ENCODE measurements at places on chromosomes 5 and 9. TPM values are rescaled to one million over a fixed set of nuclear protein-coding genes. Genes with fewer than 3 reads are reported as not detected.

The C9orf50 gene
- polyA plus RNA-seq: not detected

DNA sequence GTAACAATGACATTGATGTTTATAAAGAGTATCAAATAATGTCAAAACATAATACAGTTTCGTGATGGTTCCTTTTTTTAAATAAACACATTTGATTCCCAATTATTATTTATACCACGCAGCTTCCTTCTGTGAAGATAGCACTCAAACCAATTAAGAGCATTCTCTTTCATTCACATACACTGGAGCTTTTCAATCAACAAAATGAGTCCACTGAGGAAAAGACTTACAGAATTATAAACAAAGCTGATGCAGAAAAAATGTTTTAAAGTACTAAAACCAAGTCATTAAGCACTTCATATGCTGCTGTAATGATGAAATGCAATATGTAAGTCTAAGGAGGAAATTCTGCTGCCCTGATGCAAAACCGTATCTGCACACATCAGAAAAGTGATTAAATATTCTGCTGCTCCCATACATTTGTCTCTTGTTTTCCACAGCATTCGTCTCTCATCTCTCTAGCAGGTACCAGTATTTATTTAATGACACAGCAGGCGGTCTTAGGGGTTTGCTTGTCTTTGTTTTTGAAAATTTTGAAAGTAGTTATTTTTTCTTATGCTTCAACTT is 147.1 kb downstream of the CDH10 start:
- no peak for DNase-seq

GRCh38 chr9:127898433-127899127 is 823 bp downstream of the ST6GALNAC6 start:
- DNase-seq: no peak

The ELOVL7 gene
- 17.6 TPM for polyA plus RNA-seq

GRCh38 chr9:35757226-35757891 is 3.3 kb upstream of the MSMP start:
- no peak for DNase-seq

GRCh38 chr9:109447329-109448076 is 50.6 kb downstream of the PTPN3 start:
- no peak for DNase-seq

DNA sequence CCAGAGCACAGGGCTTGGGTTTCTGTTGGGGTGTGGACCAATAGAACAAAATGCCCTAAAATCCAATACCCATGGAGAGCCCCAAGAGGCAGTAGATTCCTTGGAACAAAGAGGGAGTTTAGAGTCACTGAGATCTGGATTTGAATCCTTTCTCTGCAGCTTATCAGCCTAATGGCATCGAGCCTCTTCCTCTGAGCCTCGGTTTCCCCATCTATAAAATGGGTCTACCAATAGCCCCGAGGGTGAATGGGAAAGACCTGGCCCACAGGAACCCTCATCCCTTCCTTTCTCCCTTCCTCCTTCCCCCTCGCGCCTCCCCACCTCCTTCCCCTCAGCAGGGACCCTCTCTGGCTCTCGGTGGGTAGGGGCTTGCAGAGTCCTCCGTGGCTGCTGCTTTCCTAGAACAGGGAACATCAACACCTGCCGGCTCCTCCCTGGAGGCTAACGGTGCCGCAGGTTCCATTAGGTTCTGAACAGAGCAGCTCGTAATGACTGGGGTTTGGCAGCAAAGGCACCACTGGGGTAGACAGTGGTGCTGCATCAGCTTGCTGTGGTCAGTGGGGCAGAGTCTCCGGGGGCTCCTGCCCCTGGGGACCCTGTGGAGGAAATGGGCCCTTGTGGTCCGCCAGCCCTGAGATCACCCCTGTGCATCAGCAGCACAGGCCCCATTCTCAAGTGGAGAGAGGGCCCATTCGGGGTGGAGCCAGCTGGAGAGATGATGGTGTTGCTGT is 40.3 kb downstream of the NEK6 start:
- no peak for DNase-seq

- DNase-seq: no peak
These were observed 32.8 kb downstream of the TUT7 start for GRCh38 chr9:86321373-86321772.

- no peak for DNase-seq
These were observed 22.4 kb downstream of the CXXC5 start for GRCh38 chr5:139670369-139671095.

GRCh38 chr9:93614830-93615468 is 38.6 kb downstream of the PHF2 start:
- DNase-seq: no peak

DNA sequence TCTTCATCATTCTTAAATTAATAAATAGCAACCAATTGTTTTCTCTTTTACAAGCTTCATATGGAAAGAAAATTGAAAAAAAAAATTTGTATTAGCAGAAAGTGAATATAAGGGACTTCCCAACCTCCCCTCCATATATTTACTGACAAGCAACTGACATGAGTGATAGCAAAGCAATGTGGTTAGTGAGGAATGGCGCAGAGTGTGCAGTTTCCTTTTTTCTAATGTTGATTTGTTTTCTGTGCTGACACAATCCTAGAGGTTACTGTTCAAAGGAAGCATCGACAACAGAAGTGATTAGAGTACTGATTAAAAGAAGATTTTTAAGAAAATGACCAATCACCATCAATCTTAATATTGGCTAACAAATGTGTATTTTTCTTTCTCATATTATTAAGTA is 1.7 kb upstream of the PTGER4 start:
- DNase-seq: no peak

The CACNA1B gene
- polyA plus RNA-seq: 0.27 TPM

- DNase-seq: no peak
These were observed 127.3 kb downstream of the CRB2 start for GRCh38 chr9:123483191-123483803.

GRCh38 chr9:98333703-98334582 is 78.5 kb upstream of the TBC1D2 start:
- DNase-seq: no peak

- no peak for DNase-seq
These were observed 472.0 kb downstream of the NFIB start for GRCh38 chr9:13841746-13842462.

GRCh38 chr9:110131499-110131898 is 76.5 kb downstream of the C9orf152 start:
- no peak for DNase-seq

GRCh38 chr9:124000161-124000783 is 11.3 kb upstream of the LHX2 start:
- no peak for DNase-seq

DNA sequence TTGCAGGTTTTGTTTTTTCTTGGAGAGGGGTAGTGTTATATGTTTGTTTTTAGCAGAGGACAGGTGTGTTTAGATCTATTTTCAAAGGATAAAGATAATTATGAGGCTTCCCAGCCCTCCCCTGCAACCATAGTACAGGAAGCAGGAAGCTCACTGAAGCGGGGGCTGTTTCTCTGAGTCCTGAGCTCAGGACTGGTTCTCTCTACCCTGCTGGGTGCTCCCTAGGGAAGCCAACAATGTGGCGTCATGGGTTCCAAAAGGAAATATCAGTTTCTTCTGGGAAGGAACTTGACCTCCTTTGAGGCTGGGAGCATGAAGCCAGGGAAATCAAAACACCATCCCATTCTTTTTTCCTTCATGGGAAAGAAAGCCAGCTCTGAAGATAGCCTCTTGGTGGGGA is 62.2 kb downstream of the RAD23B start:
- no peak for DNase-seq

The FAM153A gene
- polyA plus RNA-seq: 0.20 TPM

DNA sequence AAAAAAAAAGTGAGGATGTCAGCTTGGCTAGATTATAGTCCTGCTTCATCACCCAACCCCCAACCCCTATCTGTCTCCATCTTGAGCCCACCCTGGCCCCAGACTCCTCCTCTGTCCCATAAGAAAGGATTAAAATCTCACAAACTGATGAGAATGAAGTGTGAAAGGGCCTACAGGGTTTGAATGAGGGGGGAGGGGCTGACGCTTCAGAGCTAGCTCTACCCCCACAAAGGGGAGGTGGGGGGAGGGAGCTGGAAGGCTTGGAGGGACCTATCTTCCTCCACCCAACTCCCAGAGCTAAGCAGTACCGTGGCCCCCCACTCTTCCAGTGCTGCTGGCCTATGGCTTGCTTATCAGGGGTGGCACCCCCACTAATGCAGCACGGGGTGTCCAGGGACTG is 43.7 kb upstream of the HAND1 start:
- no peak for DNase-seq

The MOCS2 gene
- 87.3 TPM for polyA plus RNA-seq

DNA sequence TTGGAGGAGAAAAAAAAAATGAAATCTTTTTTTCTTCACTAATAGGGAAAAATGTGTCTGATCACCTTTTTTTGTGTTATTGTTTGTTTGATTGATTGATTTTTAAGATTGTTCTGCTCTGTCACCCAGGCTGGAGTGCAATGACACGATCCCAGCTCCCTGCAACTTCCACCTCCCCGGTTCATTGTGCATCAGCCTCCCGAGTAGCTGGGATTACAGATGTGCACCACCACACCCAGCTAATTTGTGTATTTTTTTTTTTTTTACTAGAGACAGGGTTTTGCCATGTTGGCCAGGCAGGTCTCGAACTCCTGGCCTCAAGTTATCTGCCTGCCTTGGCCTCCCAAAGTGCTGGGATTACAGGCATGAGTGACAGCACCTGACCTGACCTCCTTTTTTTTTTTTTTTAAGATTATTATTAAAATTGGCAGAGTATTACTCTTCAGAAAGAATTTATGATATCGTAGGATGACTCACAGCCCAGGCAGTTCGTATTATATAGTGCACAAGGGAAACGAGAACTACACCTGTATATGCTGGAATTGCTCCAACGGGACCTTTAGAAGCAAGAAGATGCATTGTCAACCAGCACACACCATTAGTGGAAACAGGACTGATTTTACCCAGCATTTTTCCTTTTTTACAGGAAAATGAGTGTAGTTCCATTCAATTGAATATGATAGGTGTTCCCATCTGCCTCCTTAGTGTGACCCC is 27.7 kb downstream of the FUBP3 start:
- DNase-seq: no peak

- DNase-seq: no peak
These were observed 576 bp downstream of the ALDOB start for GRCh38 chr9:101434998-101435397.

The DRD1 gene
- polyA plus RNA-seq: not detected

The HAND1 gene
- polyA plus RNA-seq: not detected

The NSA2 gene
- 214 TPM for polyA plus RNA-seq

- DNase-seq: no peak
These were observed 96.8 kb upstream of the CTSL start for GRCh38 chr9:87629104-87629503.

DNA sequence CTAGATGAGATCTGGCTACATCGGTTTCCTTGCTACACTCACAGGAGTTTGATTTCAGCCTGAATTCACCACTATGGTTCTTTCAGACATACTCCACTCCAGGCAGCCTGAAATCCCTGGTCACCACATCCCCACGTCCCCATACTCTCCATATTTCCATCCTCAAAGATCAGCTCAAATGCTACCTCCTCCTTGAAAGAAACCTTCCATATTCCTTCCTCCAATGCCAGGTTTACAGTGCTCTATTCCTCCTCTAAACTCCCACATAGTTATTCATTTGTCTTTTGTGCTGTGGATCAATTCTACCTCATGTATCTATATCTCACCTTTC is 151.7 kb downstream of the GLIS3 start:
- no peak for DNase-seq

The CCNI2 gene
- 3.7 TPM for polyA plus RNA-seq

The PHYHD1 gene
- 51.6 TPM for polyA plus RNA-seq

The SLC6A3 gene
- polyA plus RNA-seq: 0.45 TPM

The KIF27 gene
- polyA plus RNA-seq: 19.3 TPM

The PNPLA7 gene
- polyA plus RNA-seq: 2.1 TPM

The IL3 gene
- polyA plus RNA-seq: not detected

DNA sequence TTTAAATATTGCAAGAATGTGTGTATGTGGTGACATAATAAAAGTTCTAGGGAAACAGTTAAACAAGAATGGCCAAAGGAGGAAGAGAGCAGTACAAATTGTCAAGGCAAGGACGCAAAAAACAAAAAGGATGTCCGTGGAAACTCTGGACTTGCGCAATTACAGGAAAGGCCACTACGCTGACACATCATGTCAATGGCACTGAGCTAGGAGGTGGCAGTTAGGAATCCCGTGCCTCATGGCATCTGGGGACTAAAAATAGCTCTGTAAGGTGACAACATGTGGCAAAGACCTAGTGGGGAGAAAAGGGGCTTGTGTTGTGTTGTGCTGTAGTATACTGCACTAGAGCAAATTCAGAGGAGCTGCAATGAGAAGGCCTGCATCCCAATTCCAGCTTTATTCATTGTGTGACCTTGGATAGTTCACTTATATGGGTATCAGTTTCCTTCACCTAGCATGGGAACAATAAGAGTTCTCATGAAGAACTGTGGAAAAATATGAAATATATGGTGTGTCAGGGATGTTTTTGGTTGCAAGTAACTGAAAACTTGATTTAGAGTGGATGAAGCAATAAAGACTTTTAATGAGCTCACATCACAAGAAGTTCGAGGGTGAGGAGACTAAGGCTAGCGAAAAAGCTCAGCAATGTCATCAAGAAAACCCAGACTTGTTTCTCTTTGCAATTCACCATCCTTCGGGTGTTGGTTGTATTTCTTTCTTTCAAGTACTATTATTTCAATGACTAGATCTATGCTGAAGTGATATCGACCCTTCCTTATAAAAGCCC is 124.1 kb upstream of the STC2 start:
- DNase-seq: no peak

The BRD3OS gene
- polyA plus RNA-seq: 22.7 TPM

- no peak for DNase-seq
These were observed 22.9 kb upstream of the HMGCS1 start for GRCh38 chr5:43336159-43336558.

The CCDC192 gene
- 1.1 TPM for polyA plus RNA-seq

DNA sequence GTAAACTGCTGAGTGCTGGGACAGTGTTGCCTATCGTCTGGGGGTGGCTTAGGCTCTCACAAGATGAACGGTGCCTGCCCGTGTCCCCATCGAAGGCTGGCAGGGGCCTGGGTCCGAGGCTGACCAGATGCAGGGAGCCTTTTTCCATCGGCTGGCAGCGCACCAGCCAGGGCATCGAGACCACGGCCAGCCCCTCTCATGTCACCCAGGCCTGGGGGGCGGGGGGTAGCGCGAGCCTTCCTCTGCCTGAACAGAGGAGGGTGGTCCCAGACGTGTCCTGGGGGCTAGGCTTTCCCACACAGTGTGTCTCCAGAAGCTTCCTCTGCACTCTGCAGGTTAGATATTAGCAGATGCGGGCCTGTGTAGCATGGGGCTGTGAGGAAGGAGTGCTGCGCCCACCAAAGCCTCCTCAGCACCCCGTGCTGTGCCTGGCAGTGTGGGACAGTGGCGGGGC is 17.3 kb downstream of the FGD3 start:
- DNase-seq: no peak

- no peak for DNase-seq
These were observed 87.6 kb downstream of the ERP44 start for GRCh38 chr9:100011062-100011681.

GRCh38 chr9:74765481-74765971 is 122.2 kb downstream of the TRPM6 start:
- no peak for DNase-seq

The PSAT1 gene
- 74.3 TPM for polyA plus RNA-seq

DNA sequence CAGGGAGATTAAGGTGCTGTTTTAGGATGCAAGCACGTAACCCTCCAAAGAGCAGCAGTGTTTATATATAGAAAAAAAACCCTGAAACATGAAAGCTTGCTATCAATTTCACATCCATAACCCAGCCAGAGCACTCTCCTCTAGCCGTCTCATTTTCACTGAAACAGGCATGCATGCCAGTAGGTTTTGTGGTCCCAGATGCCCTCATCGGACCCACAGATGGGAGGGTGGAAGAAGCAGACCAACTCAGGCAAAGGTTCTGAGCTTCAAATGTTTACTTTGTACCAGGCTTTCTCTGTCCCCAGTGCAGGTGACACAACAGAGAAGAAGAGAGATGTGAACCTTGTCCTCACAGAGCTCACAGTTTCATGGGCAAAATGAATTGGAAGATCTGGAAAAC is 127.4 kb upstream of the ATP10B start:
- no peak for DNase-seq

All from renal cortex interstitium (tissue), 15 donors.